NCI-H774 (cell line): ENCODE measurements at places on chromosomes 3 and 15.

GRCh38 chr15:50813865-50814264 lies 48.4 kb upstream of the SPPL2A start:
- no peak for DNase-seq

GRCh38 chr3:95752199-95752598 lies 1062.2 kb upstream of the EPHA6 start:
- DNase-seq: no peak

DNA sequence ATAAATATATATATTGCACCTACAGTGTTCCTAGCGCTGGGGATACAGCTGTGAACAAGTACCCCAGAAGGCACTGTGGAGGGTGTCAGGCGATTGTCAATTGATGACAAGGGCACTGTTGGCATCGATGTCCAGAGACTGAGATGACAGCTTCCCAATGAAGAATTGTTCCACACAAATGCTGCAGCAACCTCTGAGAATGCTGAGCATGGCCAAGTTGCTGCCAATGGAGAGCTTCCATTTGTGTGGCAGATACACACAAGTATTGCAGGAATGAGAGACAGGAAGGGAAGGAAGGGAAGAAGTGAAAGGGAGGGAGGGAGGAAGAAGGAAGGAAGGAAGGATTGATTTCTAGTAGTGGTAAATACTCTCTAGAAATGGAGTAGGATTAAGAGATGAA lies 21.9 kb downstream of the LRTM1 start:
- no peak for DNase-seq

DNA sequence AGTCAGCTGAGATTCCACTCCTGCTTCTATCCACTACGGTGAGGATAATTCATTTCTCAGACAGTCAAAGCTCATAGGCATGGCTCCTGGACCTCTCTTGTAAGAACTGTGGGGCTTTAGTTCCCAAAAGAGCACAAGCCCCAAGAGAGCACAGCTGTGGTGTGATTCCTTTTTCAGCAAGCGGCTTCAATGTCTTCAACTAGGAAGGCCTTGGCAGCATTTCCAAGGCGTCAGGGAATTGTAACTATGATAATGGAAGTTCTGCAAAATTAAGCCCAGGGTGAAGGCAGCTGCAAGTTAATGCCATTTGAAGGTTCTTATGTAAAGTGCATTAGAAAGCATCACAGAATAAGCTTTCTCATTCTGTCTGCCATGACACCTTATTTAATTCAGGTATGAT lies 657.1 kb downstream of the GRM7 start:
- DNase-seq: no peak

- no peak for DNase-seq
Measured at GRCh38 chr15:99016680-99017321, 9.2 kb upstream of the PGPEP1L start.

DNA sequence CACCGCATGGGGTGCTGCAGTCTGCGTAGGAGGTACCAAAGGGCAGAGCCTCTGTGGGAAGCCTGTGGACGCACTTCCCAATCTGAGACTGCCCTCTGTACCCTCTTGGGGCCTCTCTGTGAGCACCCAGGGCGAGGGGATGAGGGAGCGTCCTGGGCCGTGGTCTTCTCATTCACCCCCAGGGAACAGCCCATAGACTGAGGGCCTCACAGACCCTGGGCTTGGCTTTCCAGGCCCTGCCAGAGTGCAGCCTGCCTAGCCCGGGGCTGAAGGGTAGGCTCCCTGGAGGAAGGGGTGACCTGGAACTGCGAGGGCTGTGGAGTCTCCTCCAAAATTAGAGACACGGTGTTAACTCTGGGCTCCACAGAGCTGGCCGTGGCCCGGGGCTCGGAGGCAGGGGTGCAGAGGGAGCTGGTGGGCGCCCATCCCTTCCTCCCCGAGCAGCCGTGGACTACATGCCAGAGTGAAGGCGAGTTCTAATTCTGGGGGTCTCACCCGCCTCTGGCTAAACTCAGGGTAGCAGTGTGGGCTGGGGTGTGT lies 468 bp upstream of the SPTBN5 start:
- DNase-seq: no peak

DNA sequence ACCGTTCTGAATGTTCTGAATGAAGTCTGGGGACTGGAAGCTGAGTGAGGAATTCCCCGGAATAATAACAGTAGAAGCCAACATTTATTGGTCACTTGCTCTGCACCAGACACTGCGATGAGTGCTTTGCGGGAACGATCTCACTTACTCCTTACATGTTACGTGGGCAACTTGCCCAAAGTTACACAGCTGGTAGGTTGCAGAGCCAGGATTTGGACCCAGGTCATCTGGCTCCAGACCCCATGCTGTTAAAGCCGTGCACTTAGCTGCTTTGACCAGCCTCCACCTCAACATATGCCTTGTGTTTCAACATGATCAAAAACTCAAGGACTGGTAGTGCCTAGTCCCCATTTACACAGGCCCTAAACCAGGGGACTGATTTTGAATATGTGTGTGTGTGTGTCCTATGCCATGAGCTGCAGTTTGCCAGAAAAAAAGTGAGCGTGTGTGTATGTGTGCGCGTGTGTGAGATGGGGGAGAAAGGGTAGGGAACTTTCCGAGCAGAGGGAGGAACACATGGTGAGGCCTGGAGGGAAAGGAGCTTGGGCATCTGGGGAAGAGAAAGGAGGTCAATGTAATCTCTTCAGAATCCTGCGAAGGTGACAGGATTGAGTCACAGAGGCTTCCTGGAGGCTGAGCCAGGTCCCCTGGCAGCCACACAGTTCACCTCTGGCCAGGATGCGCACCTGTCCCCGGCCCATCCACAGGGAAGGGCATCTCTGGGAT lies 28.9 kb downstream of the LINGO1 start:
- no peak for DNase-seq

DNA sequence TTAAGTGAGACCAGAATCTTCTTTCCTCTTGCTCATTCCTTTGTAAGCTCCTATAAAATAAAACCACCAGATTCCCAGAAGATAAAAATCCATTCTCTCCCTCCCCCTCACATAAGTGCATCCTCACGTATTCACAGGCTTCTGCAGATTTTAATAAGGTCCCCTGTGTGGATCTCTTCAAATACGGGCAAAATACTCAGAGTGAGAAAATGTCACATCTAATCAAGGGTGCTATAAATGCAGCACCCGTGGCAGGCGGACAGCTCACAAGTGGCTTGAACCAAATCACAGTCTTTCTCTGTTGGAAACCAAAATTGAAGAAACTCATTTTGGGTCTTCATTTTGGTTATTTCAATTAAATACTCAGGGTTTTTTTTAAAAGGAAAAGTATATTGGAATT lies 212.9 kb upstream of the CMC1 start:
- no peak for DNase-seq

DNA sequence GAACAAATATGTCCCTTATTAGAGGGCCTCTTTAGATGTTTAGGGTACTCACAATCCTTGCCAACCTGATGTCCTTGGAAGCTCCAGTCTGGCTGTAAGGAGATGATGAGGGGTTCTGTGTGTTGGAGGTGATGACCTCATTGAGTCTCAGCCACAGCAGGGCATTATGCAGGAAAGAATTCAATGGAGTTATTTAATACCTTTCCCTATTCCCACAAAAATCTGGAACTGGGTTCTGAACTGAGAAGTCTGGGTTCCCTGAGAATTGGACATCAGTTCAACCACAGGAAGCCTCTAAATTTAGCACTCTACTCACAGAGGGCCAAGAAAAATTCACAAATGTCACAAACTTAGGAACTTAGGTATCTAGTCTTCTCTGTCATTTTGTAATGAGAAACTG lies 36.9 kb downstream of the SLC35A5 start:
- no peak for DNase-seq

- DNase-seq: no peak
Measured at GRCh38 chr15:57922776-57923175, 142.7 kb downstream of the ALDH1A2 start.

- DNase-seq: no peak
Measured at GRCh38 chr3:70738291-70738681, 425.8 kb upstream of the MDFIC2 start.

DNA sequence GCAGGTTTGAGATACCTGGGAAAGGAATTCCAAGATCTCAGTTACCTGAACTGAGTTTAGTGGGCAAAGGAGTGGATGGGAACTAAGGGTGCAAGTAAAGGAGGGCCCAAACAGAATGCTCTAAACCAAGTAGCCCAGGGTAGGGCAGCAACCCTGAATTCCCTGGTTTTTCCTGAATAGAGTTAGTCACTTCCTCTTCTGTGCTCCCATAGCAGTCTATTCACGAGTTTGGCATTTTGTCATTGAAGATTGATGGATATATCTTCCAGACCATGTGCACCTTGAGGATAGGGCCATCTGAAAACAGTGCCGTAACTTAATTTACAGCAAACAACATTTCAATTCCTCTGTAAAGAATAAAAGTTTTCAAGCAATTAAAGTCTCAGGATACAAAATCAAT lies 18.5 kb upstream of the PTX3 start:
- DNase-seq: no peak

DNA sequence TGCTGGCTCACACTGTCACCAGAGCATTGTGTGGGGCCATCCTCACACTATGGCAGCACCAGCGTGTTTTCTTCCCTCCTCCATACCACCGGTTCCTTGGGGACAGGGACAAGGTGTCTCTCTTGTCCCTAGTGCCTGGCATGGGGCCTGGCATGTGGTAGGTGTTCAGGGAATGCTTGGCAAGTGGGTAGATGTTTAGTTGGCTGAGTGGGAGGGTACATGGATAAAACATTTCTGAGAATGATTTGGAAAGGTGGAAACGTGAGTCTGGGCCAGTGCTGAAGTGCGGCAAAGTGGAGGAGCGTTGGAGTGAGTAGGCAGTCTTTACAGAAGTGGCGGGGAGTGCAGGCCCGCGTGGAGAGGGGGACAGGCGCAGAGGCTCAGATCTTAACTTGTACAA lies 15.0 kb downstream of the SNAPC5 start:
- no peak for DNase-seq

- no peak for DNase-seq
Measured at GRCh38 chr3:9930804-9931418, 2.7 kb upstream of the CRELD1 start.

GRCh38 chr3:4501437-4501836 lies 8.3 kb downstream of the ITPR1 start:
- DNase-seq: no peak

- no peak for DNase-seq
Measured at GRCh38 chr3:12120374-12121140, 38.2 kb downstream of the TIMP4 start.

- no peak for DNase-seq
Measured at GRCh38 chr15:41024885-41025284, 71.6 kb downstream of the CHAC1 start.

DNA sequence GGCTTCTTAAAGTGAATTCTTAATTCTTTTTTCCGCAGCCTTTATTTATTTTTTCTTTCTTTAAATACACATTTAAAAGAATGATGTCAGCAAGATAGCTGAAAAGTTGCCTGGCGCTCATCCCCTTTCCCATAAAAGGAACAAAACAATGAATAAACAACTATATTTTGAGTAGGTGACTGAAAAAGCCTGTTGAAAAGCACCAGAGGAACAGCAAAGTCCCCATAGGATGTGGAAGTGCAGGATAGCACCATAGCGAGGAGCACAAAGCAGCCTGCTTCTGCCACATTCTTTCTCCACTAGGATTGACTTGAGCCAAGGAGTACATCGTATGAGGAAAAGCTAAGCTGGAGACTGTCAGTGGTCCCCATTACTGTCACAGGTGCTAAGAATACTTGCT lies 754.9 kb downstream of the SQOR start:
- no peak for DNase-seq

DNA sequence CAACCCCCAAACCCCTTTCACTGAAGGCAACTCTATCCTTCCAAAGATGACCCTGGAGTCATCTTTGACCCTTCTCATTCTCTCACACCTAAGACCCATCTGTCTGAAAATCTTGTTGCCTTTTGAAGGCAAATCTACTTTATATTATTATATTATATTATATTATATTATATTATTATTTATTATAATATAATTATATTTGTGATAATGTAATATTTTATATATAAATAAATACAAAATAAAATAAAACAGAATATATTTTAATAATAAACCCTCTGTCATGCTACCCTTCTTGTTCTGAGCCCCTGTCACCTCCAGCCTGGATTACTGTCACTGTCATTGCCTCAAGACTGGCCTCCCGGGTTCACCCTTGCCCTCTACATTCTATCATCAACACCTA lies 5.0 kb upstream of the PROK2 start:
- no peak for DNase-seq

DNA sequence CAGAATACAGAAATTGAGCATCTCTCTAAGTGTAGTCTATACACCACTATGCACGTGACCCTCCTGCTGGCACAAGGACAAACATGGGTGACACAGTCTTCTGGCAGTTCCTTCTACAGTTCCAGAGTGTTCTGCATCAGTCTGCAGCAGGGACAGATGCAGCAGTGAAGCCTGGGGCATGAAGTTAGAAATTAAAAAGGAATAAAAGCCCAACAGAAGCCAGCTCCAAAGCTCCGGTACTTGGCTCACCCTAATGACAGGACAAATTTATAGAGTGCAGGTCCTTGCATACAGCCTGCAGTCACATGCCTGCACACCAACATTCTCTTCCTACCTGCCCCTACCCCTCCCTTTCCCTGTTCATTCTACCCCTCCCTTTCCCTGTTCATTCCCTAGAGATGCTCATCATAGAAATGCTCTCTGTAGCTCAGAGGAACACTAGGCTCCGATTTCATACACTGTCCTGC lies 15.0 kb downstream of the UACA start:
- no peak for DNase-seq

GRCh38 chr3:171088496-171088895 lies 62.0 kb upstream of the SLC2A2 start:
- DNase-seq: no peak

DNA sequence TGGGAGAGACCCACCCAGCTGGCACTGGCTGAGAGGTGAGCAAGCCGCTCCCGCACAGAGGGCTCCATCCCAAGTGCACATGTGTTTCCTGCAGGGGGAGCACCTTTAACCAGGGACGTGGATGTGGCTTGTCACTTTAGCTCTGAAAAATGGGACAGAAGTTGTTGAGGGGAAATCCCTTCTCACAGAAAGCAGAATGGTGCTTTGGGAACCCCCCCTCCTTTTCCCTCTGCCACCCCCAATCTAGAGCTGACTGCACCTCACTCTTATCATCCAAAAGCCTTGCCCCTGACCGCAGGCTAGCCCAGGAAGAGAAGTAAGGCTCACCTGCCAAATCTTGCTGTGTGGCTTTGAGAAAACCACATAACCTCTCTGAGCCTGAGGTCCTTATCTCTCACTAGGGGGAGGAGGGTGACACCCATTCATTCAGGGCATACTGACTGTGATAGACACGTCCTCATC lies 77.9 kb downstream of the RPN1 start:
- DNase-seq: no peak

DNA sequence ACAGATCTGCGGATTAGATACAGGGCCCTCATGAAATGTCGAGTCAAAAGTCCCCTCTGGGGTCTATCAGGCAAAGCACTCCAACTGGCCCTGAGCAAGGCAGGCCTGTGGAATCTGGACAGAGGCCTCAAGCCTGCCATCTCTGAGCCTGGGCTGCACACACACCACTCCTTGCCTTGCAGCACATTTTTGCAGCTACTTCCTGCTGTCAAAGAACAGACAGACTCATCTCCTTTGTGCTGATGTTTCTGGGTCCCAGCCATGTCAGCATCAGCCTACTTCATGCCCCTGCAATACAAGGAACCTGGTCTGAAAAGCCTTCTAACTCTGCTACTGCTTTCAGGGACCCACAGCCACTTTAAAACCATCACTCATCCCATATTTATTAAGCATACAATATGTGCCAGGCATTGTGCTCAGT lies 60.6 kb upstream of the IL12A start:
- no peak for DNase-seq
